ENCODE measurements at places on chromosomes 16 and 17.
A peak's percentile ranks its signal among the peaks of the same experiment; 100 is the strongest.

GRCh38 chr17:46782250-46782953, 36.1 kb downstream of the WNT3 start:
- no peak for DNase-seq

GRCh38 chr16:75262104-75262799, 10.8 kb upstream of the BCAR1 start:
- DNase-seq: no peak

GRCh38 chr16:12162151-12162985, 185.8 kb downstream of the SNX29 start:
- no peak for DNase-seq

DNA sequence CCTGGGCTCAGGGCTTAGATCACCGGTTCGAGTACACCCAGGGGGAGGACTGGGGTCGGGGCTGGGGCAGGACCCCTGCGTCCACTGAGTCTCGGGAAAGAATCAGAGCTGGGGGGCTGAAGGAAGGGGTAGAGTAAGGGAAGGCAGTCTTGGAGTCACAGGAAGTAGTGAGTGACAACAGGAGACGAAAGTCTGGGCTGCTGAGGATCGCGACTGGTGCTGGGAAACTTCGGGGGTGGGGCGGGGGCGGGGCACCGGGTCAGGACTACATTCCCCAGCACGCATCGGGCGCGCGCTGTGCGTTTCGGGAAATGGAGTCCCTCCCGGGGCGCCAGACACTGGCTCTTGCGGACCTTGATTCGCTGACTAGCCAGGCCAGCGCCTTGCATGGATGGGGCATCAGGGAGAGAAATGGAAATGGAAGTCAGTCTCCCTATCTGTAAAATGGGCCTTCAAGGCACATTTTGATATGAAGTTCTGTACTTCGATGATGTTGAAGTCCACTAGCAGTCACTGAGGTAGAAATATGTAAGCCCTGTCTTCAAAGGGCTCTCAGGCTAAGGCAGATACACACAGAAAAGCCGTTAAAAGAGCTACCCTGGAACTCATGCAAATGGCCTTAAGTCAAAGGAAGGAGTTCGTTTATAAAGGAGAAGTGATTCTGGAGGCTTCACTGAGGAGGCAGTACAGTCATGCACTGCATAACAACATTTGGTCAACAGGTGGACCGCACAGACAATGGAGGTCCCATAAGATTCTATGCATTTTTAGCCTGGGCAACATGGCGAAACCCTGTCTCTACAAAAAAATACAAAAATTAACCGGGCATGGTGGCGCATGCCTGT, 697 bp downstream of the CTF1 start:
- peak; percentile 83 for DNase-seq

DNA sequence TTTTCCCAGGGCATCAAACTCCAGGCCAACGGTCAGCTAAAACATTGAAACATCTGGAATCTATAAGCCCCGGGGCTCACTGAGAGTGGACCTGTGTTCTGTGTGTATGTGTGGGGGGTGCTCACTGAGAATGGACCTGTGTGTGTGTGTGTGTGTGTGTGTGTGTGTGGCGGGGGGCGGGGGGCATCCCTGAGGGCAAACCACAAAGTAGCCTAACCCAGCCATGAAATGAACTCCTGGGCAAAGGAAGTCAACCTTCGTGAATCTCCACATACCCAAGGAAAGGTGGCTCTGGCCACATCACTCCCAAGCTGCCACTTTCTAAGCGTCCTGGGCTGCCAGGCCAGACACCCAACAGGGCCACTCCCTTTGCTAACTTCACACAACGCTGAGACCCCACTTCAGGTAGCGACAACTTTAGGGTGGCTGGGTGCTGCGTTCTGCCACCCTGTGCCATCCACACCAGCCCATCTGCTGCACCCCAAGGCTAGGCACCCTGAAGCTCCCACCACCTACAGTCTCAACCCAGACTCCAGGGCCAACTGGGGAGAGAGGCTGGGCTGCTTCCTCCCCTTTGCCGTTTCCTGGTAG, 1.6 kb downstream of the MAFG start:
- DNase-seq: no peak

DNA sequence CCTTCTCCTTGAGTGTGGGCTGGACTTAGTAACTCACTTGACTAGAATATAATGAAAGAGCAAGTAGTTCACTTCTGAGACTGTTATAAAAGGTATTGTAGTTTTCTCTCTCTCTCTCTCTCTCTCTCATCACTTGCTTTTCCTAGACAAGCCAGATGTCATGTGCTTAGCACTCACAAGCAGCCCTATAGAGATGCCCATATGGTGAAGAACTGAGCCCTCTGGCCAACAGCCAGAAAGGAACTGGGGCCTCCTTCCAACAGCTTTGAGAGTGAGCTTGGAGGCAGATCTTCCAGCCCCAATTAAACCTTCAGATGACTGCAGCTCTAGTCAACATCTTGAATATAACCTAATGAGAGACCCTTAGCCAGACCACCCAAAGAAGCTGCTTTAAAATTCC, 440.5 kb downstream of the GRIN2A start:
- DNase-seq: no peak

DNA sequence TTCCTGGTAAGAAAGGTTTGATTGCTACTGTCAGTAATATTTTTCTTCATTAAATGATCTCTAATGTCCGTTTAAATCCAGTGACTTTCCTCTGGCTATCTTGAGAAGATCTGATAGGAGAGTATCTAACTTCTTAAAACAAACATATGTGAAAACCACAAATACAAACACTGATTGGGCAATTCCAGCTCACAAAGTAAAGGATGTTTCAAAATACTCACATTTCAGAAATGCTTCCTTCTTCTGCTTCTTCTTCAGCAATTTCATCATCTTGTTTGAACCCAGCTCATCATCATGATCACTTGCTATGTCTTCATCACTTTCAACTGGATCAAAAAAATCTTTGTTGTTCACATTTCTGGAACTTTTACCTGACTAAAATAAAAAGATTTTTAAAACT, 64.3 kb upstream of the RBL2 start:
- DNase-seq: no peak

- DNase-seq: no peak
These were observed 26.0 kb downstream of the CBFB start for GRCh38 chr16:67054901-67055300.

DNA sequence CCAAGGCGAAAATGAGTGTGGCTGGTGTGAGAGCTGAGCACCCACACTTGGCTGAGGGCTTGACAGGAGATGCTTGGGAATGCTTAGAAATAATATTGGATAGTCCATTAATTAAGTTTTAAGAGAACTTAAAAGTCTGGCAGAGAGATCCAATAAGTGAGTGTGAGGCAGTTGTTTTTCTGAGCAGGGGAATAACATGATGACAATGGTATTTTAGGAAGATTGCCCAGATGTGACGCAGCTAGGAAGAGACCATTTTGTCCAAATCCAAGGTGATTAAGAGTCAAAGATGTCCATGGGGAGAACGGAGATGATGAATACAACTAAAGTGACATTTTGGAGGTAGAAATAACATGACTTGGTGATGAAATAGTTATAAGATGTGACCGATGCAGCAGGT, 102.8 kb upstream of the AXIN2 start:
- DNase-seq: no peak

GRCh38 chr17:17067257-17067656, 25.0 kb downstream of the MPRIP start:
- no peak for DNase-seq

DNA sequence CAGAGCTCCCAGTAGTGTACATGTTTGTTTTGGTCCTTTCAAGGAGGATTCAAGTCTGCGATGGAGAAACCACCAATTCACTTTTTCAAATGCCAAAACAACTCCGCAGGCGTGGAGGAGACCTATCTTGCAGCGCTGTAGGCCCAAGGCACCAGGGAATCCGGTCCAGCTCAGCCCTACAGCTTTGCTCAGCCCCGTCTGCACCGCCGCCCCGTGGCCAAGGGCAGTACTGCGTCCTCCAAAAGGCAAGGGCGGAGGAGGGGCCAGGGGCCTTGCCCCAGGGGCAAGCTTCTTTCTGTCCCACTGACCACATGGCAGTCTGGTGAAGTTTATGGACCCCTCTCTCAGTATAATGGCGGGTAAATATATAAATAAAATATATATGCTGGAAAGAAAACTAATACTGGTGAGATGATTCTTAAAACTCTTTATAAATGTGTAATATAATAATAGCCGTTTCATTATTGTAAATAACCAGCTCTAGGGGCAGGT, 709 bp upstream of the CD300LG start:
- peak; percentile 71 for DNase-seq

DNA sequence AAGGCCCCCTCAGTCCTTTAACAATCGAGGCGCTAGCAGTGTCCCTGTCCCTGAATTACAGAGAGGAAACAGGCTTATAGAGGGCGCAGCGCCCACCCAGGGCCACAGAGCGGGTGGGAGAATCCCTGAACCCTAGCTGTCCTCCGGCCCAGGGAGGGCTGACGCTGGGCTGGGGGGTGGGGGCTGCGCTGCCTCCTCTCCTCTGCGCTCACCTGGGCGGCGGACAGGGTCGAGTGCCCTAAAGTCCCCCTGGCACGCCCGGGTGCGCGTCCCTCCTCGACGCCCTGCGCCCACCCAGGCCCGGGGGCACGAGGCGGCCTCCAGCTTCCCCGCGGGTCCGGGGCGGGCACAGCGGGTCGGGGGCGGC, 200.4 kb upstream of the N4BP1 start:
- DNase-seq: no peak

DNA sequence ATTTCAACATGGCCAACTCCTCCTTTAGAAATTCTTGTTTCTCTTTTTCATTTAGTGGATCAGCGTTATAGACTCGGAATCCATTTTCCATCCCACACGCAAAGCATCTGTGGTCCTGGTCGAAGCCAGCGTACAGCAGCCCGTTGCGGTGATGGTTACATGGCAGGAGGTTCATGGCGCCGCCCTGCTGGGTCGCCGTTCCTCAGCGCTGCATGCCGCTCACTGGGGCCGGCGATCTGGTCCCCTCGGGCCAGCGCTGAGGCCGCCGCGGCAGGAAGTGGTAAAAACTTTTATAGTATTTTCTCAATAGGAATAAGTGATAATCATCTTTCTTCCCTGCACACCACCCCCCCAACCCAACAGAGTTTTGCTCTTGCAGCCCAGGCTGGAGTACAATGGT, 29.9 kb upstream of the RHOT1 start:
- no peak for DNase-seq

GRCh38 chr17:8405499-8406016, 7.9 kb upstream of the RNF222 start:
- no peak for DNase-seq

GRCh38 chr17:65656390-65657250, 95.2 kb upstream of the AXIN2 start:
- no peak for DNase-seq

DNA sequence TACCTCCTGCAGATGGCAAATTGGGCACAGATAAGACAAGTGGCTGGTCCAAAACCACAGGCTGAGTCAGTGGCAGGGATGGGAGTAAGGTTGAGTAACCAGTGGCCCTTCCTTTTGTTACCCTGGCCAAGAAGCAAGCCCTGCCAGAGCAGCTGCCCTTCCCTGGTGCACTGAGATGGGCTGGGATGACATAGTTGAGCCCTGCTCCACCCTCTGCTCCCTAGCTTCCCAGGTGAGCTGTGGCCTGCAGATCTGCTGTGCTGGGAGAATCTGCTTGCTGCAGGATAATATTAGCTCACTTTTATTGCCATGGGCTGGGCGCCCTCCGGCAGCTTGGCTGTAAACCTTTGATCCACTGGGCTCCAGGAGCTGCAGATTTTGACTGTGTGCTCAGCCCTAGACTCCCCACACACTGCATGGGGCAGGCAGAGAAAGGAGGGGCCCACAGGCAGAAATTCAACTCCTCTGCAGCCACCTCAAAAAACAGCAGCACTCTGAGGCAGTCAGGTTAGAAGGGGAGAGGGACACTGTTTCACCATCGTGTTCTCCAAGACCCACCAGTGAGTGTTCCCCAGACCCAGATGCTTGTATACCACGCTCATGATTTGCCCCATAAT, 101.8 kb downstream of the CBLN1 start:
- DNase-seq: no peak

GRCh38 chr17:27536781-27537180, 80.5 kb downstream of the KSR1 start:
- no peak for DNase-seq

DNA sequence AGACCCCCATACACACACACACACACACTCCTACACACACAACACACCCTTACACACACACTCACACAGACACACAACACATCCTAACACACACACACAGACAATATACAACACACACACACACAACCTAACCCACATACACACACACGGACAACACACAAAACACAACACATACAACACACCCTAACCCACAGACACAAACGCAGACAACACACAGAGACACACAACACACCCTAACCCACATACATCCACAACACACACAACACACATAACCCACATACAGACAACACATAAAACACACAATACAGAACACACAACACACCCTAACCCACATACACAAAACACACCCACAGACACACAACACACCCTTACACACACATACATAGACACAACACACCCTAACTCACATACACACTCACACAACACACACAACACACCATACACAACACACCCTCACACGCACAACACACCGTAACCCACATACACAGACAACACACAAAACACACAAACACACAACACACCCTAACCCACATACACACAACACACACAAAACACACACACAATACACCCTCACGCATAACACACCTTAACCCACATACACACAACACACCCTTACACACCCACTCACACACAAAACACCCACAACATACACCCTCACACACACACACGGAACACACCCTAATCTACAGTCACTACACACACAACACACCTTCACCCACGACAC, 4.4 kb downstream of the ASGR1 start:
- DNase-seq: no peak

GRCh38 chr16:11307639-11308492, 26.7 kb upstream of the PRM1 start:
- no peak for DNase-seq

GRCh38 chr16:27401768-27402568, at the start of gene IL21R:
IL21R (plus strand) TSS chr16:27402174; CDS start chr16:27430072, 27,898 bp downstream.
- DNase-seq: peak; percentile 89

DNA sequence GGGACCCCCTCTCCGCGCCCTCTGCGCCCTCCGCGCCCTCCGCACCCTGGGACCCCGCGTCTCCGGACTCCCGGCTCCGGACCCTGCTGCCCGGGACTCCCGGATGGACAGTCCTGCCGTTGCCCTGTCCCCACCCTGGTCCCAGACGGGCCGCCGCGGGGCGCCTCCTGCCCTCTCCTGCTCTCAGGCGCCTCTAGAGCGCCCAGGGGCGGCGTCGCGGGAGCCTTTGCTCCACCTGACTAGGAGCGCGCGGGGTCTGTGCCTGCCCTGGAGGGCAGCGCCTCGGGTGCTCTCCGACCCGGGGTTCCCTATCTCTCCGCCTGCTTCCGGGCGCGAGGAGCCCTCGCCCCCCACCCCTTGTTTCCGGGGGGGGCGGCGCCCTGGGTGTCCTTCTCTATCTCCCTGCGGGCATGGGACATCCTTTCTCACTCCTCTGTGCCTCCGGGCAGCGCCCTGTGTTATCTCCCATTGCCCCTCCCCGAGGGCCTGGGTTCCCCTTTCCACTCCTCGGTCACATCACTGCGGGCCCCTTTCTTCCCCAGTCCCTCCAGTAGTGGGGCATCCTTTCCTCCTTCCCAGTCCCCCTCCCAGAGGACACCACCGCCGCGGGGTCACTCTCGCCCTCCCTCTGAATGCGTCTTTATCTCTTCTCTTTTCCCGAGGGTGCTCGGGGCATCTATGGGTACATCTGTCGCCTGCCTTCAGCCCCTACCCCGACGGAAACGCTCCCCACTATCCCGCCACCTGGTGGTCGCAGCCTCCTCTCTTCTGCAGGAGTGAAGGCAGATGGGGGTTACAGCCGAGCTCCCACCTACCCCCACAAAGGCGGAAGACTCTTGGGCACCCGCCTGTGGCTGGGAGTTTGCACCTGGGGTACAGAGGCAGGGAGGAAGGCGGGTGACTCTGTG, 875 bp downstream of the PRKCB start:
- peak; percentile 61 for DNase-seq

GRCh38 chr17:28394337-28395116, 11.5 kb downstream of the SLC46A1 start:
- no peak for DNase-seq

Measured in CD4-positive, alpha-beta T cell treated with Interleukin-21 for 1 hour (primary cell).